Posterior cingulate gyrus (tissue), 11 donors: ENCODE measurements at places on chromosomes 3 and 15.

DNA sequence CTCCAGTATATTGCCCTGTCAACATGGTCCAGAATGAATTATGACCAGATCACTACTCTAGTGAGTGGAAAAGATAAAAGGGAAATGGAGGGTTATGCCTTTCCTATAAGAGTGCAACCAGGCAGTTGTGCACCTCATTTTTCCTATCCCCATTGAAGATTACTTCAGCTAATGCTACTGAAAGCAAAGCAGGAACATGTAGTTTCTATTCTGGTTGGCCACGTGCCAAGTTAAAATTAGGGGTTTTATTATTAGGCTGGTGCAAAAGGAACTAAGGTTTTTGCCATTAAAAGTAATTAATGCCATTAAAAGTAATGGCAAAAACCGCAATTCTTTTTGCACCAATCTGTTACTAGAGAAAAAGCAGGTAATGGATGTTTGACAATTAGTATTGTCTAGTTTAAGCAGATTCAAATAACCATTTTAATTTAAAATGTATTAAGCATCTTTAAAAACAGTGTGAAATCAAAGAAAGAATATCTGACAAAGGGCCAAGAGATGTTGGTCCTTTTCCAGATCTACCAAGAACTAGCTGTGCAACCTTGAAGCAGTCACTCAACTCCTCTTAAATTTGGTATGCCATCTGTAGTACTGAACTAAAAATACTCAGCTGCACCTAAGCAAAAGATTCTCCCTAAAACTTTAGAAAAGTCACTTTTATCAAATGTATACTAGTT is 567.5 kb upstream of the CCDC54 start:
- no peak for DNase-seq

DNA sequence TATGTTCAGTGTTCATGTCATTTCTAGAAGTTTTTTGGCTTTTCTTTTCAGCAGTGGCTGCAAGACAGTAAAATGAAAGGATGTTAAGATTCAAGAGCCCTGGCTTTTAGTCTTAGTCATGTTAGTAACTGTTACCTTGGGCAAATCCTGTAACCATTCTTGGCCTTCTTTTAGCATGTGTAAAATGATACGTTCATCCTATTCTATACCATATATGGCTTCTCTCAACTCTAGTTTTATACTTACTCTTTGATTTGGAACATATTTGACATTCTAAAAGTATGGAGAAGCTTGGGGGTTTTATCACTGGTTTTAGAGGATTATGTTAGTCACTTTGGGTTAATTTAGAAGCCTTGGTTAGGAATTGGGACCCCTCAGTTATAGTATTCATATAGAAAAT is 20.1 kb downstream of the GTF2E1 start:
- no peak for DNase-seq

DNA sequence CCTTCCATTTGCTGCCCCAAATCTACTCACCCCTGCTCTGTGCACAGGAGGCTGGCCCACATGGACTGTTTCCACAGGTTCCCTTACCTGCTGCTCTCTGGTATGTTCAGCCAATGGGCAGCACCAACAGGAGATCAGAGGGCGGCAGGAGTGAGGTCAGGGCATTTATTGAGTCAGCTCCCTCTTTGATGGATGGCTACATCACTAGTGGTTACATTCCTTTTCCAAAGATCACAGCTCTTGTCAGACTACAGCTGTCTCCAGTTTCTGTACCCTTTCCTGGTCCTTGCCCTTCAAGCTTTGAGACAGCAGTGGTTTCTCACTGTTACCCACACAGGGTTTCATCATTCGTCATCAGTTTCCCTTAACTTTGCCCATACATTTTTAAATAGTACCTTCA is 325.1 kb downstream of the SUCLG2 start:
- DNase-seq = no peak

GRCh38 chr3:48301800-48302166 is 31.7 kb downstream of the SPINK8 start:
- no peak for DNase-seq

GRCh38 chr3:132655471-132655870 is 4.1 kb downstream of the ACAD11 start:
- no peak for DNase-seq

DNA sequence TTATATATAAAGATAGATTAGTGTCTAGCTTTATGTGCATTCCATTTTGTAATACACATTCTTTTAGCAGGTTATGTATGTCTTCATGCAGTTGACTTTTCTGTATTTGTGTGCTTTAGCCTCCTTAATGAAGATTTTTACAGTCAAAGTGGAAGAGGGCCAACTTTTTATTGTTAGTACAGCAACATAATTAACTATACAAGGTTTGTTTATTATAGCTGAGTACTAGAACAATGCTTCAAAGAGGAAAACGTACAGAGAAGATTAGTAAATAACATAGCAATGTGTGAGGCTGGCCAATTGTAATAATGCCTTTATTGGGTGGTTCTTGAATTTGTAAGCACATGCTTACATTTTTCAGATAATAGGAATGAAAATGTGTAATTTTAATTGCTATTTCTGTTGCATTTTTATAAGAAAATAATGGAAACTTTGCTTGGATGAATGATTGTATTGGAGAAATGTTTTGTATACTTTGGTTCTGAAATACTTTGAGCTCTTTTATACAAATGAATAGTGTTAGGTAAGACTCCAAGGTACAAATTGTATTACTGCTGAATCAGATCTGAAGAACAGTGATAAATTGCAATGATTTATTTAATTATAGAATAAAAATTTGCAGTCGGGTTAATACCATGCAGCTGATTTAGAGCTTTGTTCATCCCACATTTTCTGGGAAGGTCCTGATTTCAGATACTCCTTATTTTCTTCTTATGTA is 41.4 kb downstream of the UBE2E2 start:
- no peak for DNase-seq

- DNase-seq = peak; percentile 36
These were observed 10.5 kb upstream of the BUB1B start for GRCh38 chr15:40150163-40150925.

DNA sequence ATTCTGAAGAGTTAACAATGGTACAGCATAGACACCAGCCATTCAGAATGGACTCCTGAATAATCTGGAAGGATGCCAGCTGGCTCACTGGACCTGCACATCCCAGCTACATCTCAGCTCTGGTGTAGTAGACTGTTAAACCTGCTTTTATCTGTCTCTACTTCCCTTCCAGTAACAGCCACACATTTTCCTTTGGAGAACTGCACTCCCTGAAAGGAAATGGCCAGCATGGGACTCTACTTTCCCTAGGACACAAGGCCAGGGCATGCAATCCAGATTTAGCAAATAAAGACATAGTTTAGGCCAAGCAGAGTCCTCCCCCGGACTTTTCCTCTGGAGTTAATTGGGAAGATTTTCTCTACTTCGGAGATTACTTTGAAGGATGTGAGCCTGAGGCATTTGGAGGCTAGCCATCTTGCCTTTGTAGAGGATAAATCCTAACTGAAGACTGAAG is 82.7 kb upstream of the TCF12 start:
- no peak for DNase-seq

- DNase-seq = no peak
These were observed 298.0 kb upstream of the PROK2 start for GRCh38 chr3:72082776-72083462.

DNA sequence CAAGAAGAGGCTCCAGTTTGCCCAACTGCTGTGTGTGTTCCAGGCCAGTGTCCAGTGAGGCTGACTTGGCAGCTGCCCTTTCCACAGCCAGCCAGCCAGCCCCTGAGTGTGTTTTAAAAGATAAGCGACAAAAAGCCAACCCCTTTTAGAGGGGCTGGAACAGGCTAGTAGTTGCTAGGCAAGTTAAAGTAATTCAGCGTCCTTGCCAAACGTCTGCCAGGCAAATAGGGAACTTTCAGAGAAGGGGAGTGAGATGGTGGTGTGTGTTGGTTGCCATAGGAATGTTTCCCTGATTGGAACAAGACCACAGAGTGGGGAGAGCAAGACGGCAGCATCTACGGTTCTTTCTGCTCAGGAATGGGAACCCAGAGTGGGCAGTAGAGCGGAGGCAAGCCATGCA is 86.3 kb downstream of the TMEM108 start:
- DNase-seq = peak; percentile 49

GRCh38 chr3:139122221-139122581 is 77.5 kb upstream of the PRR23C start:
- no peak for DNase-seq

DNA sequence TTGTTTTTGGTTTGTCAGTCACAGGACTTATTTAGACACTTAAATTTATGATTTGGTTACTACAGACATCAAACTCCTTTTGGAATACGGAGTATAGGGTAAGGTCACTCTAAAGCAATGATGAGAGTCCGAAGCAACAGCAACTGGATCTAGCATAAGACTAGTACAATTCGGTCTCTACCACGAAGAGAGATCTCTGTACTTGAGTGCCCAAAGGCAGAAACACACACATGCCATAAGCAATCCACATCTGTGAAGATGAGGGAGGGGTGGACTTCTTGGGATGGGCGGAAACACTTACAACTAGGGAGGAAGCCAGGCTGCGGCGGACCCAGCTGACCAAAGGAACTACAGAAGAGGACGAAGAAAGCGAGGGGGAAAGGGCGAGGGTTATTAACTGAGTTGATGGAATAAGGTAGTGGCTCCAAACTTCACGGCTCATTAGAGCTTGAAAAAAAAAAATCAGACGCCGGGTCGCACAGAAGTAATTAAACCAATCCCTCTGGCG is 595 bp downstream of the DPH6 start:
- DNase-seq = no peak

- no peak for DNase-seq
These were observed 75.3 kb upstream of the BOC start for GRCh38 chr3:113136071-113136470.

DNA sequence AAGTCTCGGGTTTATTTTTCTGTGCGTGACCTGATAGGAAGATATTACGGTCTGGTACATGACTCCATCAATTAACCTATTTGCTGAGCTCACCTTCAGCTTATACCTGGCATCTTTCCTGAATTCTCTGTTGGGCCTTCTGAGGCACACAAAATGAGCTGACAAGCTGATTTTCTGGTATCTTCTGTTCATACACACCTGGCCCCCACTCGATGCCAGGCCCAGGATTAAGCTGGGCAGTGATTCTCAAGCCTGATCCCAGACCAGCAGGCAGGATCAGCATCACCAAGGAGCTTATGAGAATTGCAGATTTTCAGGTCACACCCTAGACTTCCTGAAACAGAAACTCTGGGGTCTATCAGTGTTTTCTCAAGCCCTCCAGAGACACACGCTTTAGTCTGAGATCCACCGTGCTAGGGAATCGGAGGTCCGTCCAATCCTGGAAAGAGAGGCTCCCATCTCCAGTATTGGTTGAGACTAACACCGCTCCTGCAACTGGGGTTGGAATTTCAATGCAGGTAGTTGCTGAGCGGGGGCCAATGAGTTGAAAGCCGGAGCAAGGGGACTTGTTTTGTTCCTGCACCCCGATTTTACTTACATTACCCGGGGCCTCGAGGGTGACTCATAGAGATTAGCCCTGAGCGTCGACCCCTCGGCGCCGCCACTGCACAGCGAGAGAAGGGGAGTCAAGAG is 636 bp upstream of the EIF1B start:
- no peak for DNase-seq

DNA sequence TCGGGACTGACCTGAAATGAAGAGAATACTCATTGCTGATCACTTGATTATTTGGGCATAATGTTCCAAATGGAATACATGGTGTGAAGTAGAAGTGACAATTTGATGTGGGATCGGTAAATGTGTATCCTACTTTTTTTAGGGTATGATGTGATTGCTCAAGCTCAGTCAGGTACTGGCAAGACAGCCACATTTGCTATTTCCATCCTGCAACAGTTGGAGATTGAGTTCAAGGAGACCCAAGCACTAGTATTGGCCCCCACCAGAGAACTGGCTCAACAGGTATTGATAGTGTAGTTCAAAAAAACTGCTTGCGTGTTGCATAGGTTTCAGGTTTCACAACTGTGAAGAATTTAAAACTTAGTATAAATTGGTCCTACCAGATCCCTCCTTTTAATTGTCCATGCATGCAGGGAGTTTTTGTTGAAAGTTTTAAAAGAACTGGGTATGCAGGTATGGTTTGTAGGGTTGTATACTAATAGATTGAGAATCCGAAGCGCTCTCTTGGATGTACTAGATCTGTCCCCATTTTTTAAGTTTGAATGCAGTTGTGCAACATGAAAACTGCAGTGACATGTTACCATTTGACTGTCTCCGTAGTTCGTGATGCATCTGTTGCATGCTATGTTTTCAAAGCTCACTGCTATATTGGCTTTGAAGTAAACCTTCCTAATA is 1.6 kb downstream of the EIF4A2 start:
- DNase-seq = no peak

- DNase-seq = no peak
These were observed 229.2 kb downstream of the SQOR start for GRCh38 chr15:45863881-45864580.

GRCh38 chr3:123414973-123415775 is 33.7 kb downstream of the ADCY5 start:
- no peak for DNase-seq

DNA sequence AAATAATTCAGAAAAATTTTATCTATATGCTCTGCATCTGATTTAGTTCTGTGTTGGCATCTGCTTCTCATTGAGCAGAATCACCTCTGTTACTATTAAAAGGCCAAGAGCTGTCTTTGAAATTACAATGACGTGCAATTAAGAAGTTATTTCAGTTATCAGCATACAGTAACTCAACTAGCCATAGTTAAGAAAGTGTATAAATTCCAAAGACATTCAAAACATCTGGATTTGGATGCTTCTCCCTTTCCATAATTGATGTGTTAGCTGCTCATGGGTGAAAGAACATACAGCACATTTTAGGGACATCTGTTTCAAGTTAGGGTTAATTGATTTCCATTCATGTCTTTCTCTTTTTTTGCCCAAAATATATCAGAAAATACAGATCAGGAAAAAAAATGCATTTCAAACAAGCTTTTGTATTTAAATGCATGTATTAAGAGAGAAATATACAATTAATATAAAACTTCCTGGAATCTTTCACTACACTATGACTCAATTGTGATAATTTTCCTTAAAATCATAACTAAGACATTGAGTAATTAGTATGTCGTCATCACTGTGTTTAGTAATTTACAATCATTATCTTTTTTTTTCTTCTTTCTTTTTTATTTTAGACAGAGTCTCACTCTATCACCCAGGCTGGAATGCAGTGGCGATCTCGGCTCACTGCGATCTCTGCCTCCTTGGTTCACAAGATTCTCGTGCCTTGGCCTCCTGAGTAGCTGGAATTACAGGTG is 82.7 kb upstream of the MBNL1 start:
- no peak for DNase-seq

DNA sequence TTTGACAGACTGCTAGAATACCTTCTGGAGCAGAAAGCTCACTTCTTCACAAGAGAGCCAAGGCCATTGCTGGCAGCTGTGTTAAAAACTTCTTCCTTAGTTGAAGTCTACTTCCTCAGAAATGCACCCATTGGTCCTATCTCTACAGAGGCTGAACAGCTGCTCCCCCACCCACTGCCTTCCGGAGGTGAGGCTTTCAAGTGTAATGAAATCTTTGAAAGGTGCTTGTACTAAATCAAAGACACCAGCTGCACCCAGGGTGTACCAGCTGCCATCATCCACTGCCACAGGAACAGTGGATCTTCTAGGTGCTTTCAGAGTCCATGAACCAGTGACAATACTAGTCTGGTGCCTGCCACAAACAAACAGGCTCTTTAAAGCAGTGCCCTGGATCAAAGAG is 26.4 kb upstream of the HERC1 start:
- DNase-seq = no peak

DNA sequence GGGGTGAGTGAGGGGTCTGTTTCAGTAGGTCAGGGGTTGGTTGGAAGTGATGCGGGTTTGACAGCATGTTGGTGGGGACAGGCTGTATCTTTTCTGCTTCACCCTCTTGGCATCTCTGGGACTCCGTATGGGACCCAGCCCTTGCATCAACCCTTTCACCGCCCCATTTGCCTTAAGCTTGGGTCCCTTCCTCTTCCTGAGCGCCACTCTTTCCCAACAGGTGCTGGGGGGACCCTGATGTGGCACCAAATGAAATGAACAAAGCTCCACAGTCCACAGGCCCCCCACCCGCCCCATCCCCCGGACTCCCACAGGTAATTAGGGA is 1.1 kb downstream of the EIF4G1 start:
- DNase-seq = no peak
